GM13976 (cell line): ENCODE measurements at places on chromosomes 12 and 14.

DNA sequence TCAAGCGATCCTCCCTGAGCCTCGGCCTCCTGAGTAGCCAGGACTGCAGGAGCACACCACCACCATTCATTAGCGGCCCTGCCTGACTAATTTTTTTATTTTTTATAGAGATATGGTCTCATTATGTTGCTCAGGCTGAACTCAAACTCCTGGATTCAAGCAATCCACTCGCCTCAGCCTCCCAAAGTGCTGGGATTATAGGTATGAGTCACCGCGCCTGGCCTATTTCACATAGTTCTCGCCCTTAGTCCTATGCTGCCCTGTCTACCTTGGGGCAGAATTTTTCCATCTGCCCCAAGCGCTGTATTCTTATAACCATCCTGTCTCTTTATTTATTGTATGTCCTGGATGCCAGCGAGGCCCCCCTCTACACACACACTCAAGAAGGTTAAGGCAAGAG is 50.9 kb upstream of the BCL2L14 start:
- DNase-seq: no peak

DNA sequence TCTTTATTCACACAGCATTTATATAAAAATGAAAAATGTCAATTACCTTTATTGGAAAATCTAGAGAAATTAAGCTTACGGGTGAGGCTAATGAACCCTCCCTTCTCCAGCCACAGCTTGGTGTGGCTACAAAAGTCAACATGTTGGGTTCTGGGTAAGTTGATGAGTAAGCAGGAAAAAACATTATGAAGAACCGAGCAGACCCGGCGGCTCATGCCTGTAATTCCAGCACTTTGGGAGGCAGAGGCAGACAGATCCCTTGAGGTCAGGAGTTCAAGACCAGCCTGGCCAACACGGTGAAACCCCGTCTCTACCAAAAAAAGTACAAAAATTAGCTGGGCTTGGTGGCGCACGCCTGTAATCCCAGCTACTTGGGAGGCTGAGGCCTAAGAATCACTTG is 10.9 kb downstream of the NAA25 start:
- DNase-seq: no peak

DNA sequence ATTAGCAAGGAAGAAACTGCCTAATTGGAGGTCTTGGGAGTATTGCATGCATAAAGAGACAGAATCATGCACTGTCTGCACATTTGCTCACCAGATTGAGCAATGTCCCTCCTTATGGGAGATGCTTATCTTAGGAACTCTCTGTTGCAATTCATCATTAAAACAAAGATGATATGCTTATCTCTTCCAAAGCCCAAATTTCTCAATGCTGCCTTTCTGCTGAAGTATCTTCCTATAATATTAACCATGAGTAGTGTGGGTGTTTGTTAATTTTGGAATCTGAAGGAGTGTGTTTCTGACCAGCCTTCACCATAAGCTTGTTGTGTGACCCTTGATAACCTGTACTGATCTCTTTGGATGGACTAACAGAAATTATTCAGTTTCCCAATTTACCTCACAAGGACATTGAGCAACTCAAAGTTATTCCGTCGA is 1257.6 kb upstream of the FLRT2 start:
- DNase-seq: no peak

GRCh38 chr12:51374361-51374760 is 16.8 kb downstream of the GALNT6 start:
- DNase-seq: no peak

DNA sequence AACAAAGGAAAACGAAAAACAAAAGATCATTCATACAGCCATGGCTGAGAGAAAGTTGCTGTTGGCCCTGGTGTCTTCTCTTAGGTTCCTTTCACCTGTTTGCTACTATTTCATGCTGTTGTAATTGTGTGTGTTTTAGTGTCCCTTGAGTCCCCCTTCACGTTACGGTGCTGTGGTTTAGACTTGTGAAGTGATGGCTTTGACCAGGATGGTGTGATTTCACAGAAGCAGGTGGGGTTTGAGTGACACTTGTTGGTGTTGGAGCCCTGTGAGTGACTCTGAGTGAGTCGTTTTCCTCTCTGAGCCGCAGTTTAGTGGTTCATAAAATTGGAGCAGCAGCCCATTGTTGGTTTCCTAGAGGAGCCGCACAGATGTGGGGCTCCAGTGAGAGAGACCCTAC is 635.4 kb downstream of the VRK1 start:
- DNase-seq: no peak

DNA sequence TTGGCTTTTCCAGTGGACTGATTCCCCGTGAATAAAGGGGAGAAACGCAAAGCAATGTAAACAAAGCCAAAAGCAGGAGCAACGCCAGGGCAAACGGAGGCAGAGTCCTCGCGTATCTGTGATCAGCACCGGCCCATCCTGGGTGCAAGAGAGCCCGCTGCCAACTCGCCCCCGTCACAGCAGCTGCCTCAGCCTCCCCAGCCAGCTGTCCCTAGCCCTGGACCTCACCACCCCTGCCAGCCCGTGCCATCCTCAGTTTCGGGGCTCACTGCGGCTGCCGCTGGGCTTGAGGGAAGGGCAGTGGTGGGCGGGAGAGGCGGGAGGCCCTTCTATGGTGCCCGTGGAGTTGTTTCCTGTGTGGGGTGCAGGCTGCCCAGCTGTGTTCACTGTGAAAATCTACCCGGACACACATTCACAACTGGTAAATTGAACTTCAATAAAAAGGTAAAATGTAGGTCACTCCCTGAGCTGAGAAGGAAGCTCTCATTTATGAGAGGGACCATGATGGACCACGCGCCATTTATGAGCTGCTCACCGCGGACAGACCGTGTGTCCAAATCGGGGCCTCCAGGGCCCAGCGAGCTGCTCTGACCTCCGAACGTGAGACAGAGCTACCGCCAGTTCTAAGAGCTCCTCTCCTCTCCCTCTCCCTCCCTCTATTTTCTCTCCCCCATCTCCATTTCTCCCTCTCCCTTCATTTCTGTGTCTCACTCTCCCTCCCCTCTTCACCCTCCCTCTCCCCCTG is 330.5 kb upstream of the SFSWAP start:
- DNase-seq: no peak

DNA sequence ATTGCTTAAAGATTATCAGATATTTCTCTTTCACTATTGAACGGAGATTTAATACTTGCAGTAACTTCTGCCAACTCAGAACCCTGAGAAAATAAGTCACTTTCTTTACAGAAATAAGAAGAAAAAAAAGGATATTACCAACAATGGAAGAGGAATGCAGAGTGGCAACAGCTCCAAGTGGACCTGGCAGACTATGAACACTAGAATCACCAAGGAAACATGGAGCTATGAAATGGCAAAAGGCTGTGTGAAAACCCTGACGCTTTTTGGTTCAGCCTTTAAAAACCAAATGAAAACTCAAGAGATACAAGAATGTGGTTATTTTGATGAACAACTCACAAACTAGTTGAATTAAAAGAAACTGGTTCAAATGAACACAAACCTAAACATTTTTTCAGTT is 17.7 kb downstream of the DTD2 start:
- no peak for DNase-seq

DNA sequence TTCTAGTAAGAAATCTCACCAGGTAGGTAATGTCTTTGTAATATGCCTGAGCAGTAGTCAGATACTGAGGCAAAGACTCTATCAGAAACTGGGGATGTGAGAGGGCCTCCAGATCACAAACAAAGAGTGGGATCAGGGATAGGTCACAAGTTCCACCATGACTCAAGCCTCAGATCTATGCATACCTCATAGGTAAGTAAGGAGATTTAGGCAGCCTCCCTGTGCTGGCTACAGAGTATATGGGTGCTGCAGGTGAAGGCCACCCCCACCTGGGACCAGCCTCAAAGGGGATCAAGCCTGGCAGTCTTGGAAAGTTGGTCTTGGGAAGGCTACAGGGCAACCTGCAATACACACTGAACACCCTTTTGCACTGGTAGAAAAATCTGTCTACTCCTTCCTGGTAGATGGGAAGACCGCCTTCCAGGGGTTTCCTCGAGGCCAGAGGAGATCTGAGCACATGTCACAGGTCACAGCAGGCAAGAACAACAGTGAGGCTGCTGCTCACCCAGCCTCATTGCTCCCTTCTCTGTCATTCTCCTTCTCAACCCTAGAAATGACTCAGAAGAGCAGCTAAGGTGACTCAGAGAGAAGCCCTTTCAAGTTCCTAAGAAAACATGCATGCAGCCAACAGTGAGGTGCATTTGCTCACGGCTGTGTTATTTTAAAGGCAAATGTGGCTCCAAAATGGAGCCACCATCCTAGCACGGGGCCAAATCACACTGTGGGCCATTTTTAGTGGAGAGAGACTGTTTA is 143.4 kb upstream of the CDKN3 start:
- DNase-seq: peak; percentile 26

- no peak for DNase-seq
These were observed 7.0 kb downstream of the HNRNPA1 start for GRCh38 chr12:54287261-54288157.

DNA sequence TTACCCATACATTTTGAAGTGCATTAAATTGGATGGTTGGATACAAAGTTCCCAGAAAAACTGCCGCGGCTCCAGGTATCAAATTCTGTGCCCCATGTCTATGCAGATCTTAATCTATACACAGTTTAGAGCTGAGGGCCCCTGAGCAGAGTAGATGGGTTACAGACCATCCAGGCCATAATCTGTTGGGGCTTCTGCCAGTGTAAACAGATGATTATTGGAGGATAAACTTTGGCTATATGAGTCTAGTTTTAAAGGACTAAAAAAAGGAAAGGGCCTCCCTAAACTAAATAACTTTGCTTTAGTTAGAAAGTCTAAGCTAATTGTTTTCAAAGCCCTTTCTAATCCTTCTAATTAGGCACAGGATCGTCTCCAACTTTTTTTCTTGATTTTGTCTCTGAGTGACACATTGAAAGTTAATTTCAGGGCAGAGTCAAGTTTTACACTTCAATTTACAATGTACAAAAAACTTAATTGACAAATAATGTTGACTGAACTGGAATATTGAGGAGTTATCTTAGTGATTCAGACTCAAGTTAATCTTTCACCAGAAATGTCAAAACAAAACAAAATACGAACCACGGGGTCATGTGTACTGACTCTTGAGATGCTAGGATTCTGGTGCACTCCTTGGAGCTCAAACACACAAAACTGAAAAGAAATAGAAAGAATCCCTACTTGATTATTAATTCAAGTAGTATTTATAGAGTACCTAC is 133.9 kb upstream of the SCAF11 start:
- no peak for DNase-seq

DNA sequence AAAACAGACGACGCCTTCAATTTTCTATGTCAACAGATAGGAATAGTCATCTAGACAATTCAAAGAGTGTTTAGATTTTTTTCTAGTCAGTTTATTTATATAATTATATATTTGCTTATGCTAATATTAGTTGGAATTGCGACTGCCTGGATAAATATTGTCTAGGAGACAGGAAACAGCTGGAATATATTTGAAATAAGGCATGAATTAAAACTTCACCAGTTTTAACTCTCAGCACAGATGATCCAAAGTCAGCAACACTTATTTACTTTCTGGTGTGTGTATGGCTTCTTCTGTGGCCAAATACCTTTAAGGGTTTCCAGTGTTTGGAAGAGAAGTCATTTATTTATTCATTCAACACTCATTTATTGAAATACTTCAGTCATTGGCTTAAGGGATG is 1215.4 kb upstream of the USP15 start:
- DNase-seq: no peak

GRCh38 chr12:101854747-101855146 is 22.6 kb upstream of the DRAM1 start:
- DNase-seq: no peak

- DNase-seq: peak; percentile 28
These were observed 33.5 kb downstream of the C12orf50 start for GRCh38 chr12:87995581-87996178.

- no peak for DNase-seq
These were observed 138.2 kb upstream of the PWP1 start for GRCh38 chr12:107547389-107547788.

DNA sequence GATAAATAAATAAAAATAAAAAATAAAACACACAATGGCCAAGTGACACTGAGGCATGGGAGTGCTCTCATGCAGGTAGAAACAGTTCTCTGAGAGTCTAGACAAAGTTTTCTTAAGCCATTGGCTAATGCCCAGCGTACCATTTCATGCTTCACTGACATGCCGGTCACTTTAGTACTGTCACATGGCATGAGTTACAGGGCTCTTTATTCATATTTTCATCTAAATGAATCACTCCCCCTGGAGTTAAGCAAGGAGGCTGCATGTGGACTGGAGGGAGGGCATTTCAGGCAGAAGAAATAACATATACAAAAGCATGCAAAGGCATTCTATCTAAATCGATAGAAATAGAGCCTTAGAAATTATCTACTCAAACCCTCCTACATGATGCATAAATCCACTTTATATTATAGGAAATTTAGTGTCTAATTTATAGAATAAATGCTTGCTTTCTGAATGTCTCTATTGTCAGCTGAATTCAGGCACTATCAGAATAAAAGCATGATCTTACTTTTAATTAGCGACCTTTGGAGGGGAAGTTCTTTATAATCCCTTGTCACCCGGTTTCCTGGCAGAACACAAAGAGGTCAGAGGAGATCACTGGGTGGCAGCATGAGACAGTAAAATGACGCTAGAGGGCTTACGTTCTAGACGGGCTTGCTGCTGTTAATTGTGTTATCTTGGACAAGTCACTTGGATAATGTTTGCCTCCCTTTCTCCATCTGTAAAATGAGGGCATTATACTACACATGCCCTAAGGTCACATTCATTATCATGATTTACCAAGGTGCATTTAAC is 17.5 kb downstream of the DYRK4 start:
- DNase-seq: peak; percentile 52

DNA sequence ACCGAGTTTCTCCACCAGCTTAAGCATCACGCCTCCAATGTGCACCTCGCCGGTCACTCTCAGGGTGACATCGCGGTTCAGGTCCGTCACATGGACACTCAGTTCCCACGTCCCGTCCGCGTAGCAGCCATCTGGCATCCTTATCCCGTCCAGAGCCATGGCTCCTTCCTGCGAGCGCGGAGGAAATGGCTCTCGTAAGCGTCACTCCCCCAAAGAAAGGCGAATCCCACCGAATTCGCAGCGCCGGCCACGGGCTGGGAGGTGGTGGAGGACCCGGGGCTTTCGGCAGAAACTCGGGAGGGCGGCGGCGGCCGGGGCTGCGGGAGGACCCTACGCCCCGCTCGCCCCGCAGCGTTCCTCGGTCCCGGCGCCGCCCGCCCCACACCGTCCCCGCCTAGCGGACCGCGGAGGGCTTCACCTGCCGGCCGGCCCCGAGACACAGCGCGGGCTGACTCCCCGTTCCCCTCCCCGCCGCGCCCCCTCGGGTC is 396 bp downstream of the FERMT2 start:
- DNase-seq: no peak

DNA sequence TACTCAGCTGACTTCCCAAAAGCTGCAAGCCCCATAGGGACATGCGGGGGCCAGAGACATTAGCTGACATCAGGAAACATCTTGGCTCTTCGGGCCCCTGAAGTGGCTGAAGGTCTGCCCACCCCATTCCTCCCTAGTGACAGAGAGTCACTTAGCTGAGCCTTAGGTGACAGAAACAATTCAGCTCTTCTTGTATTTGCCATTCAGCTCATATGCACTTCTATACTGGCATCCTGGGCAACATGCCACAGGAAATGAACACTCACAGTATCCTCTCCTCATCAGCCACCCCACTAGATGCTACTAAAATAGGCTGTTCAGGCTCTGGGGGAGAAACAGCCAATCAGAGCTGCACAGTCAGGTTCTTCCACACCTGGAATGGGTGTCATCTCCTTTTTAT is 3.4 kb downstream of the DCTN2 start:
- DNase-seq: no peak

GRCh38 chr14:103230021-103230420 is 104.0 kb upstream of the EIF5 start:
- no peak for DNase-seq
